ENCODE measurements at places on chromosomes 2 and 18. TPM values are rescaled to one million over a fixed set of nuclear protein-coding genes. Genes with fewer than 3 reads are reported as not detected.
A peak's percentile ranks its signal among the peaks of the same experiment; 100 is the strongest.

The ATG9A gene
- 8.6 TPM for polyA plus RNA-seq

The COL4A4 gene
- polyA plus RNA-seq = not detected

The ITM2C gene
- polyA plus RNA-seq = 16.9 TPM

The RTP5 gene
- polyA plus RNA-seq = not detected

The CPO gene
- polyA plus RNA-seq = not detected

The DNAH7 gene
- 0.69 TPM for polyA plus RNA-seq

The SGPP2 gene
- not detected for polyA plus RNA-seq

The PLEKHH2 gene
- polyA plus RNA-seq = not detected

The UGT1A10 gene
- not detected for polyA plus RNA-seq

The DOCK10 gene
- 61.9 TPM for polyA plus RNA-seq

The CTLA4 gene
- 1.1 TPM for polyA plus RNA-seq

The PAPOLG gene
- 8.9 TPM for polyA plus RNA-seq

- DNase-seq = no peak
These were observed 225.0 kb downstream of the ALPK2 start for GRCh38 chr18:58403799-58404455.

- no peak for DNase-seq
These were observed 223.8 kb downstream of the FAM210A start for GRCh38 chr18:13502585-13502984.

GRCh38 chr2:8300216-8300615 is 381.6 kb upstream of the ID2 start:
- DNase-seq = no peak

- no peak for DNase-seq
These were observed 34.1 kb downstream of the PPP1R1C start for GRCh38 chr2:182019731-182020130.

- DNase-seq = no peak
These were observed 7.8 kb downstream of the ASTL start for GRCh38 chr2:96130483-96130882.

GRCh38 chr2:72893594-72894319 is 6.5 kb downstream of the SPR start:
- DNase-seq = peak; percentile 8

GRCh38 chr18:13477147-13477683 is 249.1 kb downstream of the FAM210A start:
- DNase-seq = no peak

- no peak for DNase-seq
These were observed 88.1 kb upstream of the ASAP2 start for GRCh38 chr2:9118383-9118960.

GRCh38 chr2:210617732-210618330 is 61.4 kb downstream of the CPS1 start:
- DNase-seq = no peak

DNA sequence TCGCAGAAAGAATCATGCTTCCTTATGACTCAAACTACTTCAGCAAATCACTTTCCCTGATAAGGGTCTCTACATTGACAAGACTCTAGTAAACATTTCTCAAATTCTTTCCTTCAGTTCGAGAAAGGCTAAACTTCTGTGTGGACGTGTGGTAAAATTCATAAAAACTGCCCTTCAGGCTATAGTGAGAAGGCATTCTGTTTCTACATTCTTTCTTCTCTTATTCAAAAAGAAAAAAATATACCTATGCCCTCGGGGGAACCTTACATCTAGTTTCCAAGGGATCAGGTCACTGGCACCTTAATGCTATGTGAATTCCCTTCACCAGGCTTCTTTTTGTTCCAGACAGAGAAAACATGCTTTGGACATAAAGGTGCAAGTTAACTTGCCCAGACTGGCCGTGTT is 4.9 kb downstream of the VIT start:
- DNase-seq = no peak

DNA sequence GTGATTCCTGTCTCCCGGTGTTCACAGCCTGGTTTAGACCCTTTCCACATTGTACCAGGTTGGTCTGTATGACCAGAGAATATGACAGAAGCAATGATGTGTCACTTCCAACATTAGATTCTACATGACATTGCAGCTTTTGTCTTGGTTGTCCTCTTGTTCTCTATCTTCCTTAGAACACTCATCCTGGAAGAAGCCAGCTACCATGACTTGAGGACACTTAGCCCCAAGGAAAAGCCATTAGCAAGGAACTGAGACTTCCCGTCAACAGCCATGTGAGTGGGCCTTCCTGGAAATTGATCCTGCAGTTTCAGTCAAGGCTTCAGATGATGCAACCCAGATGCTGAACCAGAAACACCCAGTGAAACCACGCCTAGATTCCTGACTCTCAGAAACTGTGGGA is 143.3 kb downstream of the MREG start:
- no peak for DNase-seq

DNA sequence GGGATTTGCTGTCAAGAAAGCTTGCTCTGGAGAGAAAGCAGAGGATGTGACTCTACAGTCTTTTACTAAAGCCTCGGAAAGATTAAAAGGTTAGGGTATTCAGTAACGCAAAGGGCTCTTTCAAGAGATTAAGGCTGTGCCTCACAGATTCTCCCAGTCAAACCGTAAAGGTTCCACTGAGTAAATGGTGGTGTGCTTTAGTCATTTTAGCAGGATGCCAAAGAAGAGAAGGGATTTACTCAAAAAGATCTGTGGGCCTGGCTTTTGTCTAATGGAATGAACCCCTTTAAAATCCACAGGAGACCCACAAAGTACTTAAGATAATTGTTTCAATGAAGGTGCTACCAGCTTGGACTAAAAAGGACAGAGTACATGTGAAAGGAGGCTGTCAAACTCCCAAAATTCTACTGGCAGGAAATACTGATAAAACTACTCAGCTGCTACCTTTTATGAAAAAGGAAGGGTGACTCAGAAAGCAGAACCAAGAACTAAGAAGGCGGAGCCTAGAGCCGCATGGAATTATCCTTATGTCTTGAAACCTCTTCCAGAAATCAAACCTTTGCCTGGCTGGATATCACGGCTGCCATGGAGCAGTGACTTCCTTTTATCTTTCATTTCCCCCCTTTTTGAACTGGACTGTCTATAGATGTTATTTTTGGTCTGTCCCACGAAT is 670.2 kb upstream of the ZEB2 start:
- no peak for DNase-seq

DNA sequence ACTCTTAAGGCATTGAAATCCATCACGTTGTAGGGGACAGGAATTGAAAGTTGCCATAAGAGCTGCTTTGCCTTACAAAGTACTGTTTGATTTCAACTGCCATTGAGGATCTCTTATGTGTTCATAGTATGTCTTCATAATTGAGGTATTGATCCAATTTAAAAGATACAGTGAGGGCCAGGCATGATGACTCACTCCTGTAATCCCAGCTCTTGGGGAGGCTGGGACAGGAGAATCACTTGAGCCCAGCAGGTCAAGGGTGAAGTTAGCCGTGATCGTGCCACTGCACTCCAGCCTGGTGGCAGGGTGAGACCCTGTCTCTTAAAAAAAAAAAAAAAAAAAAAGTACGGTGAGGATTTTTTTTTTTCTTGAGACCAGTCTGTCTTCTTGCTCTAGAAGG is 91.7 kb upstream of the EML6 start:
- DNase-seq = no peak

DNA sequence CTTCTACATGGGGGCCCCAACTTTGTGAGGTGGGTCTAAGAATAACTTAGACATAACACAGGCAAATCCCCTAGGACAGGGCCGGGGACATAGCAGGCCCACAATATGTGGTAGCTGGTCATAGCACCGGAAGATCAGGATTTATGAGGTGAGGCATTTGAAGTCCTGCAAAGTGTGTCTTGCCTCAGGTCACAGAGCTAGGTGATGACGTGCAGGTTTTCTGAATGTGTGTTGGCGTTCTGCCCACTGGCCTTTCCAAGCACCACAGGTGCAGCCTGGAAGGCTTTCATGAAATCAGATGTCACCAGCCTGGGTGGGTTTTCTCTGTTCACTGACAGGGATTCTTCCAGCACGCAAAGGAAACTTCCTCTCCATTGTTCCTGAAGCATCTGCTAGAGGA is 119.1 kb downstream of the LRATD1 start:
- DNase-seq = no peak

DNA sequence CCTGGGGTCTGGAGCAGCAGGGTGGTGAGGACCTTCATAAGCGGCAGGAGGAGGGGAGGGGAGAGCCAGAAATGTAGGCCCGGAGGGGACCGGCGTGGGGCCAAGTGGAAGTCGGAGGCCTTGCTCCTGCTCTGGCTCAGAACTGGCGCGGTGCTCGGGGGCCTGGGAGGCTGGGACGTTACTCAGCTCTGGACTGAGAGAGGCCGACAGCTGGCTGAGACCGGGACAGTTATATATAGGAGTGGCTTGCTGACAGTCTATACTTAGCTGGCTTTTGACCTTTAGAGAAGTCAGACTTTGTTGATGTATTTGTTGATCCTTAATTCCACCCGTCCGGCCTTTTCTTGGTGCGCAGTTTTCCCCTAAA is 15.7 kb downstream of the IGFBP5 start:
- DNase-seq = no peak
